ENCODE measurements at places on chromosomes 3 and 15.
A peak's percentile ranks its signal among the peaks of the same experiment; 100 is the strongest.

DNA sequence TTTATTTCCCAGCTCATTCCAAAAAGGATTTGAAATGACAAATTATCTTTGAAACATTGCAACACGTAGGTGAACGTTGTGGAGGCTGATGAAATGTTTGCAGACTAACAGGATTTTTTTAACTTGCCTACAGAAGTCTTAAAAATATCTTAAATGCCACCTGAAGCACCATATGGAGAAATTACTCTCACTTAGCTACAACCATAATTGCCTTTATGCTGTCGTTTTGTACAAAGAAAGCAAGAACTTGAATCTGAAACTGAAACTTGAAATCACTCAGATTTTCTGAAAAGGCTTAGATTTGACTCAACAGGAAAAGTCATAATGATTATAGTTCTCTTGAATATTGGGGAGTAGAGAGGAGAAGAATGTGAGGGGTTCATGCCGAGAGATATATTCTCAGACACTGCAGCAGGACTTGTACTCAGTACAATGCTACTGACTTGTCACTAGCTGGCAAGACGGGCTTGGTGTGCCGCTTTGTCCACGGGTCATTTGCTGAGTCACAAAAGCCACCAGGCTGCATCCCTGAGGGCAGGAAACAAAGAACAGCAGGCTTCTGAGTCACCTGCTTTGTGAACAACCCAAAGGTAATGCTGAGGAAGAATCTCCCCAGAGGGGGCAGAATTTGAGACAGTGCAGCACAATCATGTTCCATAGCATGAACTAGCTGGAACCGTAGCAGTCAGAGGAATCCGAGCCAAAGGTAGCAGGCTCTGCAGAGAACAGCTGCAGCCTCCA is 7.1 kb upstream of the FMN1 start:
- DNase-seq = peak; percentile 68

- DNase-seq = no peak
Measured at GRCh38 chr3:153572654-153573053, 410.6 kb downstream of the RAP2B start.

DNA sequence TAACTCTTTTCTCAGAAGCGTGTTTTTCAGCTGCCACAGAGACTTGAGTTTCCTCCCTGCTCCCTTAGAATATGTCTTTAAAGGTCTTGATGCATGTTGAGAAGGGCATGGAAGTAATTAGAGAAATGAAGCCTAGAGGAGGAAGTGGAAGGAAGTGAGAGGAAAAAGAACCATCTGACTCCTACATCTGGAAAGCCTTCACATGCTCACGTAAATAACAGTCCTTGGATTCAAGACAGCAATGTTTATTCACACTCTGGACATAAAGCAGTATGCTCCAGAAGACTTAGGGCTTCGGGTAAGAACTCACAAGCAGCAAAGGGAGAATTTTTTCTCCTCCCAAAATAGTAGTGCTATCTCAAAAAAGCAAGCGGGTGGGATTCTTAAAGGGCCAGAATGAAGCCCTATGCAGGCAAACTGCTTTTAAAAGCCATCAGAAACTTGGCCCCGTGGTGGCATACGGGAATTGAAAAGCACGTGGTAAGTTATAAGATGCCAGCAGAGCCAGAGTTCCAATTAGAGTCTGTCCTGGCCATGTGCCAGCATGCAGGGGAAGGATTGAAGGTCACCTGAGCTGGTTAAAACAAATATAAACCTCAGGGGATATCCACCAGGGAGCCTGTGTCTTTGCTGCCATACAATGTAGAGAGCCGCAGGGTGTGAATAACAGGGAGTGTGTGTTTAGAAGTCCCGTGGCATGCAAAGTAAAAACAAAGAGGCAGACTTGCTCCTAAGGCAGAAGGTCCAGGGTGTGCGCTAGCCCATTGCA is 380.8 kb upstream of the NDN start:
- no peak for DNase-seq

- DNase-seq = no peak
Measured at GRCh38 chr15:72844067-72844466, 60.5 kb upstream of the ADPGK start.
